ENCODE measurements at places on chromosomes 16 and 17.
A peak's percentile ranks its signal among the peaks of the same experiment; 100 is the strongest.

GRCh38 chr17:81349397-81350319 lies 45.6 kb upstream of the BAHCC1 start:
- DNase-seq: no peak

GRCh38 chr16:83686726-83687125 lies 121.1 kb upstream of the HSBP1 start:
- no peak for DNase-seq

DNA sequence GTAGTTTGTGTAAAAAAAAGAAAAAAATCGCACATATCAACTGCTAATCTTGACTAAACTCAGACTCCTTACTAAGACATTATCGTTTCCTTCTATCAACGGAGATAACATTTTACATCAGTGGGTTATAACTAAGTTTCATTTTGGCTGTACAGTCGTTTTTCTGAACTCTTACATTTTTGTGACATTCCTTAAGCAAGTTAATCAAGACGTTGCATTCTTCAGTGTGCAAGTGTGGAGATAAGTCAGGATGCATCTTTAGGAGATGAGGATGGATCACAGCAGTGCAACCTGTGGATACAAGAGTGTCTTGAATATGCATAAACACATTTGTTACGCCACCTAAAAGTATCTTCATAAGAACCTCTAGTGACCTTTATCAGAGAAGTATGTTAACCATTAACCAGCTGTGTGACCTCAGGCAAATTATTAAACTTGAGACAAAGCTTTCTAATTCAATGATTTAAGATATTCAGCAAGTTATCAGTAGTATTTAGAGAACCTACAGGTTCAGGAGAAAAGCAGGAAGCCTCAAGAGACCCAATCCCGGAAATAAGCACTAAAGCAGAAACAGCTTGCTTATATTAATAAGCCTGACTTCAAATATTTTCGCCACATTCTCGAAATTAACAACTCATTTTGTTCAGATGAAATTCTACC lies 9.4 kb downstream of the CMC2 start:
- DNase-seq: no peak

DNA sequence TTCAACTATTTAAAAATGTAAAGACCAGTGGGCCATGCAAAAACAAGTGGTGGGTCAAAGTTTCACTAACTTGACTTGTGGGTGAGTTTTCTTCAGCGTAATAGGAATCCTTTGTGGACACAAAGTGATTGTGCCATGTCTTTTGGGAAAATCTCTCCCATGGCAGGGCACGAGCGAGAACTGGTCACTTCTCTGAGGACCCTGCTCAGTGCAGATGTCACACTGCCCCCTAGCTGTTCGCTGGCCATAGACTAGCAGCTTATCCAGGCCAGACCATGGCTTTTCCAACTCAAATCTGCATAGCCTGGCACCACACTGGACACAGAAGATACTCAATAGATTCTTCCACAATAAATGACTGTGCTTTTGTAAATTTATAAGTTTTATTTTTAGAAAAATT lies 306.0 kb upstream of the CCL2 start:
- no peak for DNase-seq

DNA sequence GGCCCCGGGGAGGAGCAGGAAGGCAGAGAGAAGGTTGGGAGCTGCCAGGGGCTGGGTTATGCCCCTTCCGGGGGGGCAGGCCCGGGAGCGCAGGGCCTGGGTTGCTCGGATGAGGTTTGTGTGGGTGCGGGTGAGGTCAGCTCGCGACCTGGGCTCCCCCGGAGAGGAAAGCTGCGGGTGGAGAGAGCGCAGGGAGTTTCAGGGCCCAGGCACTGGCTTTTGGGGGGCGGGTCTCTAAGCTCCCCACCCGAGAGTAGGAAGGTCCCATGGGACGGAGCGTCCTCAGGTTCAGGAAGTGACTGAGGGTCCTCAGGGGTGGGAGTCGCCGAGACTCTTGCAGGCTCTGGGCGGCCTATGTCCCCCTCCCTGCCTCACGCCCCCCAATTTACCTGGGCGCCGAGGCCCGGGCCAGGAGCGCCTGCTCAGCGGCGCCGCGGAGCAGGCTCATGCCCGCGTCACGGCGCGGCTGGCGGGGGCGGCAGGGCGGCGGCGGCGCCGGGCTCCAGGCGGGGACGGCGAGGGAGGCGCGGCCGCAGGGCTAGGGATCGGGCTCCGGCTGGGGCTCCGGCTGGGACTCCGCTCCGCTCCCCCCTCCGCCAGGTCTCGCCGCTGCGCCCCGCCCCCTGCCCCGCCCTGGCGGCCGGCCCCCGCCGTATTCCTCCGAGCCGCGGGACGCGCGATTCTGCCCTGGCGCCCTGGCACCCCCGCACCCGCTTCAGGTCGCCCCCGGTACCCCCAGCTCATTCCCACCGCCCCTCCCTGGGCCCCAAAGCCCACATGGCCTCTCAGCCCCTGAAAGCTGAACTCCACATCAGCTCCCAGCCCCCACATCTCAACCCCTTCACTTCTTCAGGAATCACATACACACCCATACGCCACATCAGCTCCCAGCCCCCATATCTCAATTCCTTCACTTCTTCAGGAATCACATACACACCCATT lies at the start of gene DOK4:
DOK4 (minus strand) TSS at position 578 of the 942 bp plus-strand sequence. CDS start 6,986 bp downstream, outside the sequence.
- peak; percentile 54 for DNase-seq

GRCh38 chr16:2223942-2224486 lies 623 bp downstream of the E4F1 start:
- DNase-seq: peak; percentile 52

GRCh38 chr16:81583893-81584631 lies 139.5 kb downstream of the CMIP start:
- DNase-seq: no peak

- DNase-seq: no peak
These were observed 6.7 kb downstream of the SLC13A5 start for GRCh38 chr17:6706499-6706898.

DNA sequence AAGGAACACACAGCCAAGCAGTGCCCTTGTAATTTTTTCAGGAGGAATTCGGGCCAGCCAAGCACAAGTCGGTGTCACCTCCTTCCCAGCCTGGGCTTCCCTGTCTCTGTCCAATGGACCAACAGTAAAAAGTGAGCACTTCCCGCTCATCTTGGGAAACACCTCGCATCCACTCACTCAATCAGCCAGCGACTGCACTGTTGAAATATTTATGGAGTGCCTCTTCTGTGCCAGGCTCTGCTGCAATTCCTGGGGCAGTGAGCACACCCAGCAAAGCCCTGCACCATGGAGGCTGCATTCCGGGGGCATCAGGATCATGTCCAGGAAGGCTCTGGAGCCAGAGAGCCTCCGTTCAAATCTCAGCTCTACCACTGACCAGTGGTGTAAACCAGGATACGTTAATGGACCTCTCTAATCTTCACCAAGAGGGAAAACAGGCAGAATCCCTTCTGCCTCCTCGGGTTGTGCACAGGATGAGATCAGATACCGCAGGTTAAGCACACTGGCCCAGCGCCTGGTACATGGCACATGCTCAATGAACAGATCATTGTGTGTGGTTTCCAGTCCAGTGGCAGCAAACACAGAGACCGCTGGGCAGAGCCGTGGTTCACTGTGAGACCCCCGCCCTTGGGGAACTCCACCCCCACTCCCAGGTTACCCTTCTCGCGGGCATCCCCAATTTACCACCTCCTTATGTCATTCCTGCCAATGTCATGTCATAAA lies 194.3 kb downstream of the ZNF423 start:
- no peak for DNase-seq

GRCh38 chr16:29858149-29858849 lies 4.7 kb downstream of the CDIPT start:
- DNase-seq: no peak

GRCh38 chr17:77140878-77141767 lies at the start of gene SEC14L1:
SEC14L1 (plus strand) TSS chr17:77140969; CDS start chr17:77143597, 2,628 bp downstream.
- DNase-seq: no peak

- DNase-seq: no peak
These were observed 196.1 kb upstream of the HS3ST3A1 start for GRCh38 chr17:13797863-13798262.

GRCh38 chr16:11972128-11972527 lies 4.4 kb upstream of the SNX29 start:
- DNase-seq: no peak

GRCh38 chr17:78159575-78160158 lies 8.7 kb upstream of the SYNGR2 start:
- peak; percentile 27 for DNase-seq

GRCh38 chr17:27816946-27817345 lies 16.6 kb upstream of the NOS2 start:
- no peak for DNase-seq

- no peak for DNase-seq
These were observed 31.1 kb downstream of the TRPV2 start for GRCh38 chr17:16446338-16446983.

DNA sequence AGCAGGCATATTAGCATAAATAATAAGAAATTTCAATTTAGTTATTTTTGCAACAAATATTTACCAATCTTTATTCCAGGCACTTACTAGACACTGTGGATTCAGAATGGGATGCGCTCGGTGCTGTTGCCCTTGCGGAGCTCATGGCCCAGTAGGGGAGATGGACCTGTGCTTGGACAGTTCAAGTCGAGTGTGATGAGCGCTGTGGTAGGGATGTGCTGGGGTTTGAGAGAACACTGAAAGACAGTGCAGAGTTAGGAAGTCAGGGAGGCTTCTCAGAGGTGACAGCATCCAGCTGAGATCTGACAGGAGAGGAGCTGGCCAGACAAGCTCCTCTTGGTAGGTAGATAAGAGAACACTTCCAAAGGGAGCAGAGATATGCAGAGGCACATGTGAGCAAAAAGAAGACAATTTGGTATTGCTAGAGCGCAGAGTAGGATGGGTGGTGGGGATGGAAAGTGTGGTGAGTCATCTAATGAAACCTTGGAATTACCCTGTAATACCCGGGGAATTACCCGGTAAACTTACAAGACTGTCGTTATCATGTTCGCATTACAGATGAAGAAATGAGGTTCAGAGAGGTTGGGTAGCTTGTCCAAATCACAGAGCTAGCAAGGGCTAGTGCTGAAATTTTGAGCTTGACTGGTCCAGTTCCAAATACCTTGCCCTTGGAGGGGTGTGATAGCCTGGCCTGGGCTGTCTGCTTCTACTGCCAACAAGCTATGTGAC lies 298.1 kb upstream of the N4BP1 start:
- DNase-seq: no peak

DNA sequence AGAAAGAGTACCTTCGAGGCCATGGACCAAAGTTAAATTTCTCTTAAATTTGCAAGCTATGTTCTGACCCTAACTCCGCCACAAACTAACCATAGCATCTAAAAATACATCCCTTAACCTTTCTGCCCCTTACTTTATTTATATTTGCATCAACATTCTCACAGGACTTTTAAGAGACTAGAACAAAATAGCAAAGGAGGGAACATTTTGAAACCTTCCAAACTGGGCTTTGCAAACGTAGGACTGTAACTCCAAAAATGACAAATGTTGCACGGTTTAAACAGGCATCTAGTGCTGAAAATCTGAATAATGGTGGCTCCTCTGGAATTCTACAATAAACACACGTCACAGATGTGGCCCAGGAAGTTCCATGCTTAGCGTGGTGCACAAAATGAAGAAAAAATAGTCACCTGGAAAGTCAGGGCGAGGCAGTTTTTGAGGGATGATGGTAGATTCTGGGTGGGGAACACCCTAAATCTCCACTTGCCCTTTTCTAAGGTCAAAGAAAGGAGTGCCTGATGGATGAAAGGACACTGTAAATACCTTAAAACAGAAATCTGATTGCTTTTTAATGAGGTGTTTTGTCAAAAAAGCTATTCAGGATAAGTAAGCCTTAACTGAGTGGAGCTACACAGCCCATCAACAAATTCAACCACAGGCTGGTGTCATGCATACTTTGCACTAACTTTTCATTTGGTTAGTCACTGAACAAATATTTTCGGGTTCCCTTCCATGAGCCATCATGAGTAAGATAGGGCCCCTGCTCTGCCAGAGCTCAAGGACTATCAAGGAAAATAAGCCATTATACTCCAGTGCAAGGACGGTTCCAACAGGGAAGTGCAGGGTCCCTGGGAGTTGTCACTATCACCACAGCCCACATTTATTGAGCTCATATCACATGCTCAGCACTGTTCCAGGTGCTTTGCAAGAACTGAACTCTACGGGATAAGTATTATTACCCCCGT lies 21.2 kb downstream of the ARHGAP17 start:
- peak; percentile 73 for DNase-seq

GRCh38 chr16:26993963-26994362 lies 72.8 kb upstream of the C16orf82 start:
- peak; percentile 44 for DNase-seq

GRCh38 chr16:4450931-4451519 lies 23.4 kb downstream of the NMRAL1 start:
- no peak for DNase-seq

DNA sequence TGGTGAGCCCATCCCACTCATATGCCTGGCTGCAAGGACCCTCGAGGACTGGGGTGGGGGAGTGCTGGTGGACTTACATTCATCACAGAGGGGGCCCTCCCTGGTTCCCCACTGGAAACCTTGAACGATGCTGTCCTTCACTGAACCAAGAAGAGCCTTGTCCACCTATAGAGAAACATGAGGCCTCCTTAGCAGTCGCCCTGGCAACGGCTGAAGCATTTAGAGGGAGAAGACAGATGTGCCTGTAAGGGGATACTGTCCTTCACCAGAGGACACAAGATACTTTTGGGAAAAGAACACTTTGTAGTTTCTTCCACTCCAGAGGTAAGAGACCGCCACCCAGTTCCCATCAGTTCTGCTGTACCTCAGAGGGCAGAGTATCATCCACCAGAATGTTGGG lies 6.5 kb downstream of the HIGD1B start:
- no peak for DNase-seq

DNA sequence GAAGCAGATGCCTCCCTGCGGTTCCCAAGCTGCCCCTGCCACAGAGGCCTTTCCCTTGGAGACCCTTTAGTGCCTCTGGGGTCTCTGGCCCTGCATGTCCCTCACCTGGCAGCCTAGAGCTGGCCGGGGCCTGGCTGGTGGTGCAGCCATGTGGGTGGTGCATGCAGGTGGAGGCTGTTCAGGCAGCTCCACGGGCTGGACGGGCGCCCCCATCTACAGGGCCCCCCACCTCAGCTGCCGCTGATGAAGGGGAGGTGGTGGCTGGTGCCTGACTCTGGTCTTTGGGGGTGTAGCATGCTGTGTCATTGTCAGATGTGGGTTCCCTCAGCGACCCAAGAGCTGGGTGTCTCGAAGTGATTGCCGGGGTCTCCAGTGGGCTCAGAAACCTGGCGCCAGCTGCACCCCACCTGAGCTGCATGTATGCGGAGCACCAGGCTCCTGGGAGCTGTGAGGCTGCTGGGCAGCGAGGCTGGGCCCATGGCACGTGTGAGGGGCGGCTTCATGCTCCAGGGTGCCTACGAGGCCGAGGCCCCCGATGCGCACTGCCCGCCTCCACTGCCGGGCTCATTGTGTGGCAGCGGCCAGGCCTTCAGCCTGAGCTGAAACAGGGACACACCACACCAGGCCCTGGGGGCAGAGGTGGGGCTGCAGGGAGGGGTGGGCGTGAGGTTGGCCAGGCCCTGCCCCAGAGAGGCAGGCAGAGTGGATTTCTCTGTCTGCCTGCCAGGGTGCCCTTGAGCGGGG lies 57.0 kb downstream of the BAIAP2 start:
- DNase-seq: no peak

DNA sequence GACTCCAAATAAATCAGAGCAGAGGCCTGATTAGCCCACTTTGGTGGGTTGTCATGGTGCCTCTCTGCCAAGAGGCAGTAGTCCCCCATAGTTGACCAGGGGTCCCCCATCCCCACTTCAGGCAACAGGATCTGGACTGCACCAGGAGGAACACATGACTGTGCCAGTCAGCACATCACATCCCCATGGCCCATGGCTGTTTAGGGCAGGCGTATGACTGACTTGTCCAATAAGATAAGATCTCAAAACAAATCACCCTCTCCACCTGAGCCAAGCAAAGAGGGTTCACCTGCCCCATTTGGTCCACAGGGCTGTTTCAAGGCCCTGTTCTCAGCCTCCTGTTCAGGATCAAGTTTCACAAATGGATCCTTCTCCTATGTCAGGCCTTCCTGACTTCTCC lies 93.3 kb downstream of the C16orf78 start:
- no peak for DNase-seq

Measured in fibroblast of gingiva (primary cell).